IPS-NIHi11 (cell line): ENCODE measurements at places on chromosomes 3 and 15.

DNA sequence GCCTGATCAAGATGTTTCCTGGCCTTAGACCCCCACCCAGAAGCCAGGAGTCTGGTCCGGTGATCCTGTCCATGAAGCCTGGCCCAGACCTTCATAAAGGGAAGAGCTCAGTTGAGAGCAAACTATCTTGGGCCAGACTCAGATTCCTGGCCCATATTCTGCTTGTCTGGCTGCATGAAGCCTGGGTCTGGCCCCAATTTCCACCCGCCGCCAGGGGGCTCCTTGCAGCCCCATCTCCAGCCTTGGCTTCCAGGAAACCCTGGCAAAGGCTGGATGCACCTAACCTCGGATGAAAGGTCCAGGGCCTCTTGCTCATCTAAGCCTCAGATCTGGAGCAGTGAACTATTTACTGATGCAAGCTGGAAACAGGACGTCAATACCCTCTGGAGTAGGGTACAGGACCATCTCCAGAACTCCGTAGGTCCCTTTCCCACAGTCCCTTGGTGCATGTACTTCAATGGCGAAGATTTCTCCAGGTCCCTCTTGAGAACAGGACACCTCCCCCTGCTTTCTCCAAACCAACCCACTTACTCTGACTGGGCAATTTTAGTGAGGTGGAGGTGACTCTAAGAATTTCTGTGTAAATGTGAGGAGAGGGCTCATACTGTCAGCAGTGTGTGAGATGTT lies 5.6 kb downstream of the FOXL2 start:
- DNase-seq = peak; percentile 52

GRCh38 chr3:111874177-111874820 lies 15.2 kb downstream of the PHLDB2 start:
- DNase-seq = no peak

DNA sequence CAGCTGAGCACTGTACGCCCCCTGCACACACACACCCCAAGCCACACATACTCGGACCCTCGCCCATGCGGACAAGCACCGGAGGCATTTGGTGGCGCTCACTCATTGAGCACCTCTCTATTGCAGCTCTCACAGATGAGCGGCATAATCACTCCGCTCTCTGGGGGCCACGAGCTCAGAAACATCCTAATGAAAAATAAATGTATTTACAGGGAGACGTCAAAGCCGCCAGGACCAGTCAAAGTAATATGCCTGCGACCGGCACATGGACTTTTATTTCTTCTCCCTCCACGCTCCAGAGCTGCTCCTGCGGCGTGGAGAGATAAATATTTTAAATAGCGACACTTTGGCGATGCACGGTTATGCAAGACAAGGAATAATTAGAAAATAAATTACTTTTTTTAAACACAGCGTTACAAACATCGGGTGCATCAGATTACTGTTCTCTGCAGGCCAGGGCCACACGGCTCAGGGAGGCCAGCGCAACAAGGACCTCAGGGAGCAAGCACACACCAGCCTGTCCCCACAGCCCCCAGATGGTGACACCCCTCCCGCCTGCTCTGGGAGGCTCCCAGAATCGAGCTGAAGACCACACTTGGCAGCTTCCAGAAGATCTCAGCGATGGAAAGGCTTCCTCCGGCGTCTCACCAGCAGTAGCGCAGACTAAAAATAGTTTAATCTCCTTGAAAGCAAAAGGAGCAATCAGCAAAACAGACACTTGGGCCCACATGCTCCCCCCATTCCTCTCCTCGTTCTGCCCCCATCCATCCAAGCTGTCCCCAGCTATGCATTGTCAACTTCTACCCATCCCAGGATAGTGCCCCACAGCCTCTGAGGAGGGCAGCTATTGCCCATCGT lies 48.0 kb downstream of the CACNA2D2 start:
- DNase-seq = no peak

- no peak for DNase-seq
These were observed 74.9 kb upstream of the IQSEC1 start for GRCh38 chr3:13148126-13148525.

- no peak for DNase-seq
These were observed 602.6 kb downstream of the RSL24D1 start for GRCh38 chr15:54594115-54594514.

- no peak for DNase-seq
These were observed 510.5 kb upstream of the PROK2 start for GRCh38 chr3:72295276-72295961.

- no peak for DNase-seq
These were observed 45.8 kb upstream of the FBXL22 start for GRCh38 chr15:63551400-63551799.

DNA sequence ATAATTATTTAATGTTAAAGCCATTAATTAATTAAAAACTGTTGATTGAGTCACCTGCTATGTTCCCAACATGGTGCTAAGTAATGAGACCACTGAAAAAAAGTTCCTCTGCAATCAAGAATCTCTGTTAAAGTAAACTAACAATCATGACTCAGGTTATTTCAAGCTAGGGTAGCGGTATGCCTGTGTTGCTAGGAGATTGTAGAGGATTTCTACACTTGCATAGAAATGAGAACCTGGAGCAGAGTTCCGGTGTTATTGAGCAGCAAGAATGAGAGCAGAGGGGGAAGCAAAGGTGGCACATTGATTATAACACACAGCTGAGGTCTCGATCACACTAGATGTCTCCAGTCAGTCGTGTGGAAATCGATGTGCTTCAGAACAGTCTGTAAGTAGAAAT lies 41.4 kb downstream of the C3orf85 start:
- DNase-seq = no peak

GRCh38 chr3:118036215-118036614 lies 998.4 kb downstream of the IGSF11 start:
- no peak for DNase-seq

DNA sequence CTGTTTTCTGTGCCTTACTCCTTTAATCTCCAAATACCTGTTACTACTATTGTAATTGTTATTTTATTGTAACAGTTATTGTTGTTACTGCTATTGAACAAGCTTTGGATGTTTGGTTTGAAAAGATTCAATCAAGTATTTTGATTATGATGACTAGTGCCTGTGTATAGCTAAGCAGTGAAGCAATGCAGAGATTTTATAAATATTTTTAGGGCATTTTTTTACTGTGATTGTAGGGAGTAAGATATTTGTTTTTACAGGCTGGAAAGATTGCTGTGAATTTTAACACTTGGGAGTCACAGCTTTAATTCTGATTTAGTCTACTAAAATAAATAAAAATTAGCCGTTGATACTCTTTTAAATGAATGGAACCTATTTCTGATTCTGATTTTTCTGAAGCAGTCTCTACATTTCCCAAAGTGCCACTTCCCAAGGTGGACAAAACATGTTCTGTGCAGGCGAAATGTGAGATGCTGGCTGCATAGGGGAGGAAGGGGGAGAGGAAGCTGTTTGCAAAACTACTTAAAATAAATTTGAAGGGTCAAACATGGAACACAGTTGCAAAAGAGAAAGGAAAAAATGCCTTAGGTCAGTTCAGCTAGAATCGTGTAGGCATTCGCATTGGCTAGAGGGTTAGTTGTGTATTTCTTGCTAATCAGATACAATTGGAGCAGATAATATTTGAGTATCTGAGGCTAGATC lies 25.7 kb downstream of the EEFSEC start:
- no peak for DNase-seq

- DNase-seq = no peak
These were observed 58.9 kb upstream of the ETV5 start for GRCh38 chr3:186167646-186168395.

DNA sequence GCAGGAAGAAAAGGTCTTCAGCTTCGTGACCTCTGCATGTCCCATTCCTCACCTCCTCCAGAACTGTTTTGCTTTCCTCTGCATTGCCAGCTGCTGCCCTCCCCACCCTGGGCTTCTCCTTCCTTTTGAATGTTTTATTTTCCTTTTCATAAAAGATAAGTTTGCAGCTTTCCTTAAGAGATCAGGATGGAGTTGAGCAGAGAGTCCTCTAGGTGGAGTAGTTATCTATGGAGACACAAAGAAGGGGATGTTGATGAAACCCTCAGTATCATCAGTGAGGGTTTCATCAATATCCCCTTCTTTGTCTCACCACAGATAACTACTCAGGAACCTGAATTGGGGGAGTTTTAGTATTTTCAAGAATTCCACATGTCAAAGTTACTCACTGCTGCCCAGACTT lies 19.0 kb upstream of the SLC25A36 start:
- peak; percentile 62 for DNase-seq

DNA sequence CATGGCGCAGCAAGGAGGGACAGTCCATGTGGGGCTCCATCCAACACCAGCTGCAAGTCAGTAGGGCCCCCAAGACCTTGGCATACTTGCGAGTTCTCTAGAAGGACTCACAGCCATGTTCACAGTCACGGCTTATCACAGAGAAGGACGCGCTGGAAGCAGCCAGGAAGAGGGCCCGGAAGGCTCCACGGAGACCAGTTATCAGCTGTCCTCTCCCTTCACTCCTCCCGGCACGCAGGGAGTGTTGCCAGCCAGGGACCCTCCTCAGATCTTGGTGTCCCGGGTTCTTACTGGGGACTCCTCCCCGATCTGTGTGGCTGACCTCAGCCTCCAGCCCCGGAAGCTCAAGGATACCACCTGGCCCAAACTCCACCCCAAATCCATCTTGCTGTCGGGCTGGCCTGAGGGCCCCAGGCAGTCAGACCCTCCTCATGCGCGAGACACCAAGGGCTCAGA lies 68.0 kb downstream of the SLTM start:
- no peak for DNase-seq
